Psoas muscle (tissue), 8 donors: ENCODE measurements at places on chromosomes 7 and 10. TPM values are rescaled to one million over a fixed set of nuclear protein-coding genes. Genes with fewer than 3 reads are reported as not detected.

ZNF853 gene
- 10.4 TPM for total RNA-seq

KLF14 gene
- 1.2 TPM for total RNA-seq

GIMAP5 gene
- 4.1 TPM for total RNA-seq

DNA sequence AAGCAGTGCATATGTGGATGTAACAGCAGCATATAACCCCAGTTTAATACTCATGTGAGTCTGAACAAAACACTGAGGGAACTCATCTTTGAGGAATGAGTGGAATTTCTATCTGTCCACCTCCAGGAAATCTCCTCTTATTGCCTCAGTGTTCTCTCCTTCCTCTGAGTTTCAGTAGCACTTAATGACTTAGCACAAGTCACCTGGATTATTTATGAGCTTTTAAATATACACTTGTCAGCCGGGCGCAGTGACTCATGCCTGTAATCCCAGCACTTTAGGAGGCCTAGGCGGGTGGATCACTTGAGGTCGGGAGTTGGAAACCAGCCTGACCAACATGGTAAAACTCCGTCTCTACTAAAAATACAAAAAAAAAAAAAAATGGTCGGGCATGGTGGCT, 4.3 kb downstream of the LRRC20 start:
- peaks cover 50% of the 10 kb centered on the region for H3K4me1 ChIP-seq
- no peak overlapping the region for H3K4me3 ChIP-seq
- peak; percentile 77 for DNase-seq
- no peaks in the 10 kb centered on the region for H3K36me3 ChIP-seq
- peak overlapping the region; percentile 94 for H3K27ac ChIP-seq

PRKAR1B gene
- 4.6 TPM for total RNA-seq

DNA sequence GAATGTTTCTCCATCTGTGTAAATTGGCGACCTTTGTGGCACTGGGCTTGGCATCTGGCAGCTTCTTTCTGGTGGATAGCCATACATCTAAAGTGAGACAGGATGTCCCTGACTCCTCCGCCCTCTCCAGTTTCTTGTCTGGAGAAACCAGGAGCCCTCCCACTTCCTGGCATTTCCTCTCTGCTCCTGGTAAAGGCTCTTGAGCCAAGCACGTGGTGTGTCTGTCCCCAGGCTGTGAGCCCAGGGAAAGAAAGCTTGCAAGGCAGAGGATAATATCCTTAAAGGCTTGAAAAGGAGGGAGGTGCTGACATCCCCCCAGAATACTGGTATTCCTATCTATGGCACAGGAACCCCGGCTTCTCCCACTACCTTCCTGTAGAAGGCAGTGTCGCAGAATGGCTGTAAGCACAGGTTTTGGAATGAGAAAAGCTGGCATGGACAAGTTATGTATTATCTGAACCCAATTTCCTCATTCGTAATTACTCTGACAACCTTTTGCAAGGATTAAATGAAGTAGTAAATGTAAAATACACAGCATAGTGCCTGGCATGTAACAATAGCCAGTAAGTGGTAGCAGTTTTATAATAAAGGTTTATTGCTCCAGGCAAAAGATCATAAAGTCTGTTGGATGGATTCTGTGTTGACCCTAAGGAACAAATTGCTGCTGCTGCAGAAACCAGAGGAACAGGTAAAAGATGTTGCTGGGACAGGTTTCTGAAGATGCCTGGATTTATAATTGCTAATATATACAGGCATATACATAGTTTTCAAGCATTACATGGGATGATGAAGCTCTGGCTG, 11.8 kb upstream of the ACSL5 start:
- no peaks in the 10 kb centered on the region for H3K27me3 ChIP-seq
- DNase-seq: no peak
- no peak overlapping the region for H3K27ac ChIP-seq
- H3K4me3 ChIP-seq: no peak overlapping the region
